ENCODE measurements at places on chromosomes 6 and 20. TPM values are rescaled to one million over a fixed set of nuclear protein-coding genes. Genes with fewer than 3 reads are reported as not detected.

Gene ITPR3
- total RNA-seq, result 147 TPM

Gene BHLHE23
- total RNA-seq, result not detected

Gene PSMB1
- total RNA-seq, result 267 TPM

Gene SCRT2
- total RNA-seq, result not detected

Gene ENPP4
- 9.8 TPM for total RNA-seq

Gene PHIP
- total RNA-seq, result 15.5 TPM

Gene VGLL2
- total RNA-seq, result not detected
